ENCODE measurements at places on chromosomes 11 and 22.

DNA sequence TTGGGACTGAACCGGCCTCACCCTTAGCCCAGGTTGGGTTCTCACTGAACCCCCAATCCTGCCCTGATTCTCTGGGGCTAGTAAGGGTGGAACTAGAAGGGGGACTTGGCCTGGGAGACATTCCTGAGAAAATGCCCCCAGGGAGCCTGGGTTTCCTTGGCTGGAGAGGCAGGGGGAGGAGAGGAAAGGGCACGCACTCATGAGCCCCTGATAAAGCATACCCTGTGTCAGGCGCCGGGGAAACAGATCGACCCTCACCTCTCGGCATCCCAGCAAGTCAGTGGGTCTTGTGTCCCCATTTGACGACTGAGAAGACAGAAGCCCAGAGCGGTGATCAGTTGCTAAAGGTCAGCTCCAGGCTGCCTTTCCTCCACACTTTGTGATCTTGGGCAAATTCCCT lies 47.7 kb upstream of the RTL6 start:
- no peak for DNase-seq

DNA sequence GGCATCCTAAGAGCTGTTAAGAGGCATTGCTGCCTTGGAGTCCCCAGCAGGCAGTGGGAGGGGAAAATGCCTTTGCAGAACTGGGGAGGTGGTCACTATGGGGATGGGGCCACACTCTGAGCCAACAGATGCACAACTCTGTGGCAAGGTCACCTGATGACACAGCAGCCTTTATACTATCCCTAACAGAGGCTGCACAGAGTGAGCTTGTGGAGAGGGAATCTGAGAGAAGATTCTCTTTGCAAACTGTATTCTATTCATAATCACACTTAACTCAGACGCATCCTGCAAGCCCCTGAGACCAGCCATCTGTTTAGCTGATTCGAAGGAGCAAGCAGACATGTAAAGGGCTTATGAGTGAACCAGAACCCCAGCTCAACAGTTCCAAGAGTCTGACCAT lies 49.0 kb upstream of the TTC12 start:
- DNase-seq: no peak

GRCh38 chr11:111554532-111554931 lies 14.0 kb downstream of the LAYN start:
- DNase-seq: no peak

GRCh38 chr11:69774354-69775162 lies 583 bp downstream of the FGF4 start:
- DNase-seq: no peak

- DNase-seq: peak; percentile 48
These were observed 221.9 kb upstream of the TBCEL start for GRCh38 chr11:120801801-120802689.

DNA sequence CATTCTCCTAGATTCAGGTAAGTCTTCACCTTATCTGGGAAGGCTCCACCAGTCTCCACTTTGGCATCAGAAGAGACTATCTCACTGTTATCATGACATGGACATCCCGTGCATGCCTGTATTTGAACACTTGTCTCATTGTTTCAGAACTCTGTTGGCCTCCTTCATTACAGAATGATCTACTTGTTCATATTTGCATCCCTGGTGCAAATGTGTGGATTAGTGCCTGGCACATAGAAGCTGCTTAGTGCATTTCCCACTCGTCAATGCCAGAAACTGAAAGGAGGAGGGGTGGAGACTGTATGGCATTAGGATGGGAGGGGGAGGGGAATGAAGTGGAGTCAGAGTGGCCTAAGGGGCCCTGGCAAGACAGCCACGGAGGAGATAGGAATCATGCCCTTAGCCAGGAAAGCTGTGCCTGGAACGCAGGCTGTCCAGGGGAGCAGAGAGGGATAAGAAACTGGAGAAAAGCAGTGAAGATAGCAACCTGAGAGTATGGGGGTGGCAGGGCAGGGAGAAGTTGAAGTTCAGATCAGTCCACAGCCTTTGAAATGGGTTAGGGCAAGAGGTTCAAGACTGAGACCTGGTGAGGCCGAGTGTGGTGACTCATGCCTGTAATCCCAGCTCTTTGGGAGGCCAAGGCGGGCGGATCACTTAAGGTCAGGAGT lies 53.8 kb upstream of the CAPRIN1 start:
- peak; percentile 9 for DNase-seq
